Hematopoietic multipotent progenitor cell (in vitro differentiated cells): ENCODE measurements at places on chromosomes 4 and X.

- DNase-seq: no peak
Measured at GRCh38 chrX:111460607-111461006, 48.6 kb upstream of the DCX start.

DNA sequence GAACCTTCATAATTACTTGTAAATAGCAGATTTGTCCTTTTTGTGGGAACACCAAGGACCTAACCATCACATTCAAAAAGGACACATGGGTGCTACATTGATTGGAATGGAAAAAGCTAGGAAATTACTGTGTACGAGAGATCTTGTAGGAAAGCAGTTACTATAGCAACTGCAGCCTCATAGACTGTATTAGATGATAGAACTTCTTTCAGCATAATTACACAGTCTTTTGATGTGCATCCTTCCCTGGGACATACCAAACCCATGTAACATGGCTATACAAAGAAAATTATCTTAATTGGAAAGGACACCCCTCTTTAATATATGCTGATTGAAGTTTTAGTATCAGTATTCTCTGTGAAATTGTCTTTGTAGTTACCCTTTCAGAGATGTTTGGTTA lies 130.7 kb upstream of the CTSO start:
- DNase-seq: no peak

GRCh38 chrX:34900691-34901090 lies 41.9 kb upstream of the FAM47B start:
- DNase-seq: no peak

GRCh38 chr4:122668241-122668640 lies 47.4 kb upstream of the IL21 start:
- DNase-seq: no peak

GRCh38 chr4:23423540-23423939 lies 466.3 kb downstream of the PPARGC1A start:
- DNase-seq: no peak

GRCh38 chr4:156815717-156816359 lies 155.8 kb downstream of the PDGFC start:
- DNase-seq: no peak

- DNase-seq: peak; percentile 48
Measured at GRCh38 chr4:87838890-87839591, 6.3 kb downstream of the MEPE start.

GRCh38 chr4:89645482-89645881 lies 191.5 kb downstream of the SNCA start:
- DNase-seq: no peak

- no peak for DNase-seq
Measured at GRCh38 chr4:80540349-80540748, 204.8 kb downstream of the CFAP299 start.

DNA sequence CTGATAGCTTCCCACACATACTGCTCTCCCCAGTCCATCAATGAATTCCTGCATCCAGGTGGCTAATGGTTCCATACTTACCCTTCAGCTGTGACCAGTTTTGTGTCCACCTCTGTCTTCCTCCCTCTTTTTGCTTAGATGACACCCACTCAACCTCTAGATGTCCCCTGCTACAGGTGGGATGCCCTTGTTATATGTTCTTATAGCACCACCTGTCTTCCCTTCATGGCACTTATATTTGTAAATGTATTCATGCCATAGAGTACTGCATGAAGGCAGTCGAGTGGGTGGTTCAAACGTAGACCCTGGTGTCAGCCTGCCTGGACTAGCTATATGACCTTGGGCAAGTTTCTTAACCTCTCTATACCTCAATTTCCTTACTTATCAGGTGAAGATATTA lies 6.5 kb upstream of the USP46 start:
- DNase-seq: peak; percentile 32

DNA sequence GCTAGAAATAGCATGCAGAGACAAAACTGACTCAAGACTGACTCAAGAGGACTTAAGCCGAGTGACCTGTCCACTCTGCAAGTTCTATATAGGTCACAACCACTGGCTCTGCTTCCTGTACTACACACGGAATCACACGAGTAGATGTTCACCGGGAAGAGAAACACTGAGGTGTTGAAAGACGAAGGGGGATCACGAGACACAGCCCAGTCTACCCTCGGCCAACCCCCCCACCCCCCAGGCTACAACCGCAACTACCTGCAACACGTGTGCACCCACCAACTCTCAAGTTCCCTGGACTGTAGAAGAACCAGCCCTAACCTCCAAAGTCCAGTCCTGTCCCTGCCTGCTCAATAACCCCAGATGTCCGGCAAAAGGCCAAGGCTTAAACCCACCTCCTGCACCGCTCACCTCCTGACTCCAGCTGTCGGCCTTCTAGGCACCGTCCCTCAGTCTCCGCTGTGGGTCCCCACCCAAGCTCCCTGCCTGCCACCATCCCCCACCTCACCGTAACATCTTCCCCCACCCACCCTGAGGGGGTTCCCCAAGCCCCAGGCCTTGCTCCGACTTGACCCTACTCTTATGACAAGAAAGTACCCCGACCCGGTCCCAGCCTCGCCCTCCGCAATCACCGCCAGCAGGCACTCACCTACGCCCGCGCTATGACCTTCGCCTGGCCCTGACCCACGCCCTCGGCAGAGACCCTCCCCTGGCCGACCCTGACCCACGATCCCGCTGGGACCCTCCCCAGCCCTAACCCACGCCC lies 739 bp downstream of the GAK start:
- DNase-seq: peak; percentile 26

- DNase-seq: no peak
Measured at GRCh38 chr4:7817877-7818398, 121.7 kb downstream of the AFAP1 start.

DNA sequence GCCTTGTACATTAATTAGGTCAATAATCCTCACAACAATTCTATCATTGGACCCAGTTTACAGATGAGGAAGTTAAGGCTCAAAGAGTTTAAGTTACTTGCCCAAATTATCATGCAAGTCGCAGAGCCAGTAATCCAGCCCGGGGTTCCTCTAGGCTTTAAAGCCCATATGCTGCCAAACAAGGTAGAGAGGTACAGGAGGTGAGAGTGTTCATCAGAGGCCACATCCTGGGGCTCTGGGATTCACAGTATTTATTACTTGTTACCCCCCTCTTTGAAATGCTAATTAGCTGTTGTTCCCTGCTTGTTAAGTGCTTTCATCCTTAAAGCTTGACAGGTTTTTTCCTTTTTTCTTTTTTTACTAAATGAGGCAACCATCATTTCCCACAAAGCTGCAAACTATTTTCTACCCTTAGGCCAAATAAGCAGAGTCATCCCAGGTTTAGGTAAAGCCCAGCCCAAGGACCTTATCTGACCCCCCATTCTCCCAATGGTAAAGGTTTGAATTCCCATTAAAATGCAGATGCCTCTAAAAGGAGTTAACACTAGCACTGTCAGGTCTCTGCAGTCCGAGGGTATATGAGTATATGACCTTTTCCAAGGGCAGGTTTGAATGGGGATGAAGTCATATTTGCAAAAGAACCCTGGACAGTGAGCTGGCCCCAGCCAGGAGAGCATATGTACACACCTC lies 150.3 kb downstream of the SOX3 start:
- no peak for DNase-seq

DNA sequence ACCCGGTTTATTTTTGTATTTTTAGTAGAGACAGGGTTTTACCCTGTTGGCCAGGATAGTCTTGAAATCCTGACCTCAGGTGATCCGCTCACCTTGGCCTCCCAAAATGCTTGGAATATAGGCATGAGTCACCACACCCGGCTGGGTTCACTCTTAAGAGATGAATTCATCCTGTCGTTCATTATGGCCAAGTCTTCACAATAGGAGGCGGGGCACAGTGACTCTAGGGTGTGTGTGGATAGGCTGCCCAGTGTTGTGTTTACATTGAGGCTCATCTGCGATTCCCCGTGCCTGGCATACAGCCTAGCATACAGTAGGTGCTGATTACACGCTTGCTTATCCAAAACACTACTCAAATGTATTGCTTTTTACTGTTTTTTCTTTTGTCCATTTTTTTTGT lies 41.3 kb upstream of the IGFBP7 start:
- no peak for DNase-seq

- no peak for DNase-seq
Measured at GRCh38 chrX:83588409-83588808, 80.3 kb downstream of the POU3F4 start.

DNA sequence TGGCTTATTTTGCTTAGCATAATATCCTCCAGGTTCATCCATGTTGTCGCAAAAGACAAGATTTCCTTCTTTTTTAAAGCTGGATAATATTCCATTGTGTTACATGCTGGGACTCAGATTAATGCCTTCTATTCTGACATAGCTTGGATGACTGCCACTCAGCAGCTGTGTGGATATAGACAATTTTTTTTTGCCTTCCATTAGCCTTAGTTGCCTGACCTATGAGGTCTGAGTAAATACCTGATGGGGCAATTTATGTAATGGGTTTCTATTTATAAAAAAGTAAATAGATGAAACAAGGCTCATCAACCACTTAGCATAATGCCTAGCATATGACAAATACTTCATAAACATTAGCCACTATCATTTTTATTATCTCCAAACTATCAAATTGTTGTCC lies 515.4 kb downstream of the ZNF674 start:
- no peak for DNase-seq

- no peak for DNase-seq
Measured at GRCh38 chr4:38266616-38267015, 306.4 kb downstream of the PTTG2 start.

DNA sequence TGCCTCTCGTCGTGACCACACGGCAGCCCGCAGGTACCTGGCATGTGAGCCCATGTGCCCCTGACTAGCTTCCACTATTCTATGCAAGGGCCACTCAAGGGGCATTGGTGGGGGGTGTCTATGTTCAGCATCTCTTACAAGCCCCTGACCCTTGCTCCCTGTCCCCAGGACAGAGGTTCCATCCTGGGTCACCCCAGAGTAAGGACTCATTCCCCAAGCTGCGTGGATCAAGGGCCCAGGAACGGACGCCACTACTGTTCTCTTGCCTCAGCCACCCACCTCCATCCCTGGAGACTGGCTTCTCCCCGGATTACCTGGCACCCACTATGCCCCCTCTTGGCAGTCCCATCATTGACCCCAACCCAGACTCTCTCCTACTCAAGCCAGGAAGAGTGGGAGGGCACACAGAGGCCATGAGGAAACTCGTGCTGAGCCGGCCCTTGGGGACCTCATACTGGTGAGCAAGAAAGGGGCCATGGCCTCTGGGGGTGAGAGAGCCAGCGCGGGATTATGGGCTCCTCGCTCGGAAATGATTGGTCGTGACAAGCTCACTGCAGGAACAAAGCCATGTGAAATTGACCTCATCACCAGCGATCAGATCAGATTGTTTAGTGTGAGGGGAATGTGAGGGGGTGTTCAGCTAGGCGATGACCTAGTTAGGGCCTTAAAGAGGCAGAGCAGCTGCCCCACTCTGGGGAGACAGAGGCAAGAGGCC lies 50.1 kb upstream of the PJA1 start:
- DNase-seq: no peak

DNA sequence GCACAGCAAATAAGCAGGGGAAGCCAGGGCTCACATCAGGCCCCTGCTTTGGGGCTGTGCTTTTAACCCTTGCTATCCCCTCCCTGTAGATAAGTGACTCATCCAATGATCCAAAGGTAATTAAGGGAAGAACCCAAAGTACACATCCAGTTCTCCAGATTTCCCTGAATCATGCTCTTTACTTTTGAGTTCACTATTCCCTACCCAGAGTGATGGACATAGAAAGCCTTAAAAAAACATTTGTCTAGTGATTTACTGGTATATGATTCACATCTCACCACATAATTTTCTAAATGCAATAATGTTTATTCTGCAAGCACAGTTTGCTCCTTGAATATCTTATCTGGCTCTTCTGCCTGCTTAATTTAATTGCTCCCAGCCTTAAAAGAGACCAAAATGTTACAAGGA lies 136.2 kb downstream of the PPP3CA start:
- no peak for DNase-seq

GRCh38 chrX:138082251-138082650 lies 516.3 kb downstream of the ZIC3 start:
- DNase-seq: no peak

GRCh38 chrX:105226499-105226898 lies 6.0 kb upstream of the TEX13A start:
- DNase-seq: no peak

- DNase-seq: no peak
Measured at GRCh38 chr4:158513256-158513655, 8.4 kb upstream of the RXFP1 start.

DNA sequence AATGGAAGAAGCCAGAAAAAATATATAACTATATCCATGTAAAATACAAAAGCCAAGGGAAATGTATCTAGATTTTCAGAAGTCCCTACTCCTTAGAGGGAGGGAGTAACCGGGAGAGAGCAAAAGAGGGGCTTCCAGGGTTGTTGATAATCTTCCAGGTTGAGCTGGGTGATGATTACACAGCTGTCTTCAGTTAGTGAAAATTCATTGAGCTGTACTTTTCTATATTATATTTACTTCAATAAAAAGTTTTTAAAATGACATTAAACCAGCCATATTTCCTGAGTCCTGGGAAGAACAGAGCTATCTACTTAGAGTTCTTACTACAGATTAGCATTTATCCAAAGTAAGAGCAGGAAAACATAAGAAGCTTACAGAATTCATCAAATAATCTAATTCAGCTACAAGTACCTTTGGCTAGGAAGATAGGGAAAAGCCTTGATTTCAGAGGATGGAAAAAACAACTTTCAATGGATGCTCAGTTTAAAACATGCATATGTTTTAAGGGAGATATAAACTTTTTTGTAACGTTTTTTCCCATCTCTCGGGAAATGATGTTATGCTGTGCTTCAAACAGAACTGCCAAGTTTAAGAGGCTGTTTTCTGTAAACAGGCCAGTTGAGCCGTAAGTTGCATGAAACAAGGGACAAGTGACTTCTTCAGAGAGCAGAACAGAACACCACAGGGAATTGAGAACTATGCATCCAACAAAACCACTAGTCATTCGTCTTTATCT lies 204.6 kb downstream of the SCFD2 start:
- no peak for DNase-seq

DNA sequence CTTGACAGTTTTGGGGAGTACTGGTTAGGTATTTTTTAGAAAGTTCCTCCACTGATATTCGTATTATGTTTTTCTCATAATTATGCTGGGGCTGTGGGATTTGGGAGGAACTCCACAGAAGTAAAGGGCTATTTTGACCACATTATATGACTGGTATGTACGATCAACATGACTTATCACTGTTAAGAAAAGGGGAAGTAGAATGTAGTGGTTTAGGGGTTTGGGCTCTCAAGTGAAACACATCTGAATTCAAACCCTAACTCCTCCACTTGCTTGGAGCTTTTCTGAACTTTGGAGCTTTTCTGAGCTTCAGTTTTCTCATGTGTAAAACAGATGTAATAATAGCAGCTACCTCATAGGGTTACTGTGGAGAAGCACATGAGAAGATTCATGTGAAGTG lies 96.4 kb upstream of the C1GALT1C1 start:
- DNase-seq: no peak

DNA sequence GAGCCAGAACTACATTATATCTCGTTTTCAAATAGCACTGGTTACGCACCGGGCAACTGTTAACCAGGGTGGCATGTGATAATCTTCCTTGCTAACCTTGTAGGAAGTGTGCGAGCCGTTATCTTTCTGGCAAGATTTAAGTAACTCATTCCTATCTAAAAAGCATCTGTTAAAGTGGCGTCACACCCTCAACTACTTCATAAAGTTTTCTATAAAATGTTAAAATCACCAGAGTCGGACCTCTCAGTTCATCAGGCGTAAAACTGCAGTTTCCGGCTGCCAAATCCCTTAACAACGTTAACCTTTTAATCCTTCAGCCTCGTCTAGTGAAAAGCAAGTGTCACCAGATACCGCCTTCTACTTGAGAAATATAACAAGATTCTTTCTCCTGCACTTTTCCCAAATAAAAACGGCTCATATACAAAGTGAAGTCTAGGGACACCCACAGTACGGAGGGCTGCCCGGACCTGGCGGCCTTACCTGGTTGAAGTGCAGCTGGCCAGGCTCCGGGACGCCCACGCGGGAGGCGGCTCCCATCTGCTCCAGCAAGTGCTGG lies 1.2 kb downstream of the SLC39A8 start:
- peak; percentile 95 for DNase-seq
